ENCODE measurements at places on chromosomes 1 and 21. TPM values are rescaled to one million over a fixed set of nuclear protein-coding genes. Genes with fewer than 3 reads are reported as not detected.

GNG4 gene
- 1.6 TPM for polyA plus RNA-seq

BROX gene
- polyA plus RNA-seq, result 3.8 TPM

S100A2 gene
- 31.4 TPM for polyA plus RNA-seq

SPRR2F gene
- not detected for polyA plus RNA-seq

AGO4 gene
- 4.8 TPM for polyA plus RNA-seq

DNA sequence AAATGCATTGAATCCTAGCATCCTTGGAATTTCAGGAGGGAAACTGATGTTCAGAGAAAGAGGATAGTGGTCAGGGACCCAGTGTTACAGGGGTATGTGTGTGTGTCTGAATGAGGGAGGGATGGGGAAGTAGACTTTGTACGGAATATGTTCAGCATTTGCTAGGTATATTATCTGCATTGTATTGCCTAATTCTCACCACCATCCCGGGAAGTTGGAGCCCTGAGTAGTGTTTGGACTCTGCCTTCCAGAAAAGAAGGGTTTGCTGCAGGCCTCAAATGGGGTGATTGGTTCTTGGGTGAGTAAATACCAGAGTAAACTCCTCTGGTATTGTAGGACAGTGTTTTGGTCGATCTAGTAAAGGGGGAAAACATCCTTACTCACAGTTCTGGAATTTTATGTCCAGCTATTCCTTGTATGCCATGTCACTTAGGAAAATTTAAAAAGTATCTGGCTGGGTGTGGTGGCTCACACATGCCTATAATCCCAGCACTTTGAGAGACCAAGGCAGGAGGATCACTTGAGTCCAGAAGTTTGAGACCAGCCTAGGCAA, 7.1 kb upstream of the ZNF496 start:
- no peak overlapping the region for H3K27ac ChIP-seq
- H3K27me3 ChIP-seq, result no peaks in the 10 kb centered on the region
- no peak overlapping the region for H3K4me3 ChIP-seq
- H3K36me3 ChIP-seq, result peaks cover 13% of the 10 kb centered on the region
- no peak for DNase-seq
- peaks cover 24% of the 10 kb centered on the region for H3K4me1 ChIP-seq

DNA sequence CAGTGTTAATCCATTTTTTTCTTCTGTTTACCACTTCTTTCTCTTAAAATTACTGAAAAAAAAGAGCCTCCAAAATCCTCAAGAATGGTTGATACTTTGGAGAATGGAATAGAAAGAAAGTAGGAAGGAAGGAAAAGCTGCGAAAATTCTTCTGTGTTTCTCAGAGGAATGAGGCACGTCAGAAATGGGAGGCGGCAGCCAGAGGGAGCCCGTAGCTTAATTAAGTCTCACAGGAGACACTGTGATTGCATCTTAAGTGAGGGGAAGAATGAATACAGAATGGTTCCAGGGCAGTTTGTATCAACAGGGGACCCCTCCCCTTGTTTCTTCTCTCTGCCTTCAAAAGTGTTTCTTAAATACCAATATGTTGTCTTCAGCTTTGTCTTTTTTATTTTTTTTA, 1099.5 kb downstream of the PLA2G4A start:
- no peaks in the 10 kb centered on the region for H3K27me3 ChIP-seq
- H3K36me3 ChIP-seq, result no peaks in the 10 kb centered on the region
- DNase-seq, result peak; percentile 6

DNA sequence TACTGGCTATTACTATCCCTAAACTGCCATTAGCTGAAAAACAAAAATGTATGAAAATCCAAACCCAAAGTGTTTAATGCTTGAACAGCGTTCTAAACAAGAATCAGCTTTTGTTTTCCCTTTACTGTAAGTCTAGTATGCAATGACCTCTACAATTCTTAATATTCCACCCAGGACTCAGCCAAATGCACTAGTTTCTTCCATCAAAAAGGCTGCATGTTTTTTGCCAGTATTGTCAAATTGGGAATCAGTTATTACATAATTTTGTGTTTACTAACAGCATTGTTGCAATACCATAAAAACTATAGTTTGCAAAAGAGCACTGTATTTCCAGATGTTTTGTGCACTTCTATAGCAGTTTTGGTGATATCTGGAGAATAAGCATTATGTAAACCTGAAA, 634.5 kb downstream of the LTN1 start:
- peak overlapping the region; percentile 14 for H3K27ac ChIP-seq
- H3K4me1 ChIP-seq, result peaks cover 11% of the 10 kb centered on the region
- no peaks in the 10 kb centered on the region for H3K27me3 ChIP-seq
- no peak for DNase-seq
- no peak overlapping the region for H3K4me3 ChIP-seq

DNA sequence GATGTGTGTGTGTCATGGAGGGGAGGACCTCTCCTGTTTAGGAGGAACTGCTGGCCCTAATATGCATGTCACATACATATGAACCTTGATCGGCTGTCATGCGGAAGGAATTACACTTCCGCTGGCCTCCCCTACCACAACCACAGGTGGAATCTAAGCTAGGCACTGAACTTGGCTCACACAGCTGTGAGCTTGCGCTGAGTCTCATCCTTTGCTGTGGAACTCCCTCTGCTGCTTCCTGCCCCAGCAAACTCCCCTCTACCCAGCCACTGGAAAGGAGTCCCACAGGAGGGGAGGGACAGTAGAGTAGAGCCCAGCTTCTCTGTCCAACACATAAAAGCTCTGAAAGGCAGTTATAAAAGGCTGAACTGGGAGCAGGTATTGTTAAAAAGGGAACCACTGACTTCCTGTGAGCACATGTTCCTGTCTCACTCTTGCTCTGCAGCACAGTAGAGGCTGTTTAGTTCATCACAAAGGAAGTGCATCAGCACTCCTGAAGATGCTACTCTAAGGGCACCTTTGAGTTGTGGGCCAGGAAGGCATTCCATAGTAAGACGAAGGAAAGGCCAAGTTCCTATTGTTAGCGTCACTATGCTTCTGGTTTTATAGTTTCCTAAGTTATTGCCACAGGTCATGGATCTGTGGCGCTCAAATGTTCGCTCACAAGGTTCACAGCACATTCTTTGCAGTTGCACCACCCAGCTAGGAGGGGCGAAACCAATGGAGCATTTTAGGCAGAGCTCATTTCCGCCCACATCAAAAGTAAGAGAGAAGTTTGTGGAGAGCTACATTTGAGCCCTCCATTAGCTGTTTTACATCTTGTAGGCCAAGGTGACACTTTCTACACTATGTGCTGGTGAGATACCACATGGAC, 17.7 kb upstream of the PTPRC start:
- no peaks in the 10 kb centered on the region for H3K4me1 ChIP-seq
- no peak overlapping the region for H3K27ac ChIP-seq
- no peaks in the 10 kb centered on the region for H3K27me3 ChIP-seq
- no peak for DNase-seq
- H3K36me3 ChIP-seq, result no peaks in the 10 kb centered on the region

DNA sequence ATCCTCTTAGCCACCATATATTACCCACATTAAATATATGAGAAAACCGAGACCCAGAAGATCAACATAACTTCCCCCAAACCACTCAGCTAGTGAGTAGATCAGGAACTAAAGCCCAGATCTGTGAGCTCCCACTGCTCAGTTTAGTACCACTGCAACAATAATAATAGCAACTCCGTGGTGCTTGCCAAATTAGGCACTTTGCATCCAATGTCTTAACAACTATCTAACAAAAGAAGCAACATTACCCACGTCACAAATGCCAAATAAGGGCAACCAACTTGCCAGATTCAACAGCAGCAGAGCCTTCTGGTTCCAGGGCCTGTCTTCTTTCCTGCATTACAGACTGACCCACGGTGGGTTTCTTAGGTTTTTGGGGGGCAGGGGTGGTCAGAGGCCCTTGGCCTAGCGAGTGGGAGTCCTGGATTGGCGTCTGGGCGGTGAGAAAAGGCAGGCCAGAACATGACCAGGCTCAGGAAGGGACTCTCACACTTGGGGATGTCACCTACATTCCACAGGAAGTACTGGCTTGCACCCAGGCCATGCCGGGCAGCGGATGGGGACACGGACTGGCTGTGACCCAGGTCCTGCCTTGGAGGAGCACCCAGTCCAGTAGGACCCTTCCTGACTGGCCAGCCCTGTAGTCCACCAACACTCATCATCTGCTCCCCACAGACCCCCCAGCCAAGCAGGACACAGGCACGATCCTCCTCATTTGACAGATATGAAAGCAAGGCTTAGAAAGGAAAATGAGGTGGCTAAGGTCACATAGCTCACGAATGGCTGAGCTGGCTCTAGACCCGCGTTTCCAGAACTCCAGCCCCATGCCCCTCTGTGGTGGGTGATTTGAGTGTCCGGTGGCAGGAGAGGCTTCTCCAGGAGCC, 4.6 kb downstream of the HCRTR1 start:
- H3K27me3 ChIP-seq, result no peaks in the 10 kb centered on the region
- H3K36me3 ChIP-seq, result no peaks in the 10 kb centered on the region
- DNase-seq, result no peak
- no peak overlapping the region for H3K4me3 ChIP-seq

GRCh38 chr1:99270646-99271045, 6.4 kb downstream of the PLPPR4 start:
- DNase-seq, result no peak
- no peaks in the 10 kb centered on the region for H3K36me3 ChIP-seq
- no peak overlapping the region for H3K4me3 ChIP-seq
- no peaks in the 10 kb centered on the region for H3K27me3 ChIP-seq

DNA sequence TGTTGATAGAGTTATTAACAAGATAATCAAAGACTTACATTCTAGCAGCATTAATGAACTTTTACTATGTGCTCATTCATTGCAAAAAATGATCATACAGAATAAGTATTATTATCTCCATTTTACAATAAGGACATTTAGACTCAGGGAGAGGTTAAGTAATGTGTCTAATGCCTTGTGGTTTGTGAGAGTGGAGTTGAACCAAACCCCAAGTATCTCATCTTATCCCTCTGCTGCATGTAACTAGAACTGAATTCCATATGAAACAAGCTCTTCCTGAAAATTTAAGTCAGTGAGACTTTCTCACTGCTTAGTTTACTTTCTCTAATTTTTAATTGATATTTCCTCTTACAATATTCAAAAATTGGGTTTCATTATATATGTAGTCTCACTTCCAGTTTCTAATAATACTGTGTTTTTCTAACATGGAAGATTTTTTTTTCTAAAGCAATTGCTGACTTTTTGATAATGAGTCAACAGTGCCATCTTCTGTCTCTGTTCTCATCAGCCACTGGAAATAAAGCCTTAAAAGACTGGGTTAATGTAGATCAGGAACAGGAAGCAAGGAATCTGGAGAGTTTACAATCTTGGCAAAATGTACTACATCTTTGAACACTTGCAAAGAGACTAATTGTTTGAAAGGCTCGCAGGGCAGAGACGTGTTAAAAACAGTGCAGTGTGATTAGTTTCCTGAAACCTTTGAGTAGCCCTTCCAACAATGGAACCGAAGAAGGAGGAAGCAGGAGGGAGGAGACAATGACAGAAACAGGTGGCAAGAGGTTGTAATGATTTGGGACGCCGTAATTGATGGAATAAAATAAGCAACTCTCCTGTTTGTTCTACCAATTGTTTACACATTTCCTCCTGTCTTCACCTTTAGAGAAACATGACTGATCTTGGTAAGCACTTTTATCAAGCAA, 567.6 kb downstream of the MRPL39 start:
- DNase-seq, result no peak
- peak overlapping the region; percentile 27 for H3K27ac ChIP-seq
- no peaks in the 10 kb centered on the region for H3K27me3 ChIP-seq
- H3K4me1 ChIP-seq, result no peaks in the 10 kb centered on the region

DNA sequence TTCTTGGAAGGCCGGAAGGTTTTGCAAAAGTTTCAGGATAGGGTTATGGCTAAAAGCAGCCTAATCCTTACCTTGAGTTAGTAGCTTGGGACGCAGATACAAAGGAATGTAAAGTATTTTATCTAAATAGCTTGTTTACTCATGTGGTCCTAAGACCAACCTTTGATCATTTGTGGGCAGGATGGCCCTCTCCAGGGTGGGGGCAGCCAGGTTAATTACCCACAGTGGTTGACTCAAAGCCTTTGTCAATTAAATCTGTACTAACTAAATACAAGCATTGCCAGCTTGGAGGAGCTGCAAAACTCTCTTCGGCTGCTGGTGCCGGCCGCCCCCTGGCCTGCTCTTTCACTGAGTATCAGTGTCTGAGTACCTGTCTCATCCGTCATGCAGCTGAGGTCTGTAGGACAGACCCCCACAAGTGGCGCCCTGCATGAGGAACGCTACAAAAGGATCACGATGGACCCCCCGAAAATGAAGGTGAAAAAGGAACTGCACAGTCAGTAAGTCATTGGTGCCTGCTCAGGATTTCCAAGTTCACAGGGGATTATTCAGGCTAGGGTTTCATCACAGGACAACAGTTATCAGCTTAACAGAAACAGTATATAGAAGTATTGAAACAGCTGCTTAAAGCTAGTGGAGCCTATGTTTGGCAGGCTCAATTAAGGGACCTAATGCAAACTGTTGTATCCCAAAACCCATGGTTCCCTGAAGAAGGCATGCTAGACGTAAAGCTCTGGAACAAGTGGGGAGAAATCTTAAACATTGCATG, 212.5 kb upstream of the MAP1LC3C start:
- no peaks in the 10 kb centered on the region for H3K36me3 ChIP-seq
- no peaks in the 10 kb centered on the region for H3K27me3 ChIP-seq
- no peak for DNase-seq
- H3K4me3 ChIP-seq, result no peak overlapping the region
- H3K27ac ChIP-seq, result peak overlapping the region; percentile 78

DNA sequence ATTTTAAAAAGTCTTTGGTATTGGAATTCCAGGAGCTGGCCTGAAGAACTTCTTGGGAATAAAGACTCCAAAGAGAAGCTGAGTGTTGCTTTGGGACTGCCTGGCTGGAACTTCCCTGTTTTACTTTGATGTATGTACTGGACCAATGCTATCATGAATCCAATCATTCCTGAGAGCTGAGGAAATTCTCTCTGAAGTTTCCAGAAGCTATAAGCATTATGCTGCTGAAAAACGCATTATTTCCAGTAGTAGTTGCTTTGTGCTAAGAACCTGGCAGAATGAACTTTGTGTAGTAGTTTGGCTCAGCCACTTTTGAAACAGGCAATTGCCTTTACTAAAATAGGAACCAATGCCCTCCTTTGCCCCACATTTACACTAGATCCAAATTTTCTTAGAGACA, 260.7 kb downstream of the HLX start:
- H3K4me3 ChIP-seq, result no peak overlapping the region
- no peaks in the 10 kb centered on the region for H3K4me1 ChIP-seq

- no peak overlapping the region for H3K27ac ChIP-seq
- H3K4me1 ChIP-seq, result no peaks in the 10 kb centered on the region
- H3K27me3 ChIP-seq, result no peaks in the 10 kb centered on the region
- H3K36me3 ChIP-seq, result no peaks in the 10 kb centered on the region
- DNase-seq, result peak; percentile 85
- no peak overlapping the region for H3K4me3 ChIP-seq
Observed at GRCh38 chr1:155989242-155990004, 11.1 kb upstream of the ARHGEF2 start.

DNA sequence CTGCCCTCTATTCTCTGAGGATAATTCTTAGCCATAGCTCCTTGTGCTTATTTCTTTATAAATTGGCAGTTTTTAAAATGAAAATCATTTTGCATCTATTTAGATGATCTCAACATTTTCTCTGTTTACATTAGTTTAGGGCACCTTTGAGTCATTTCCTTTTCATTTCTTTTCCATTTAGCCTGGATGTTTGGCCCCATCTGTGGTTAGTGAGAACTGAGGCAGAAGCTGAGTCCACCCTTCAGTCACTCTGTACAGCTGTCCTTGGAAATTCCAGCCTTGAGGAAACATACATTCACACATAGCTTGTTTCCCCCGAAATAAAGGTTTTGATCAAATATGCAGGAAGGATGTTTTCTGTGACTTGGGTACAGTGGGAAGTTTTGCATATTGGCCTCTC, 123.7 kb downstream of the NTNG1 start:
- H3K4me1 ChIP-seq, result no peaks in the 10 kb centered on the region
- H3K27me3 ChIP-seq, result no peaks in the 10 kb centered on the region
- H3K27ac ChIP-seq, result no peak overlapping the region
- no peaks in the 10 kb centered on the region for H3K36me3 ChIP-seq
- H3K4me3 ChIP-seq, result no peak overlapping the region

- H3K27me3 ChIP-seq, result no peaks in the 10 kb centered on the region
- H3K4me3 ChIP-seq, result no peak overlapping the region
- no peak overlapping the region for H3K27ac ChIP-seq
- no peak for DNase-seq
Observed at GRCh38 chr1:206880314-206880713, 14.9 kb downstream of the IL20 start.
